ENCODE measurements at places on chromosomes 6 and 20.

DNA sequence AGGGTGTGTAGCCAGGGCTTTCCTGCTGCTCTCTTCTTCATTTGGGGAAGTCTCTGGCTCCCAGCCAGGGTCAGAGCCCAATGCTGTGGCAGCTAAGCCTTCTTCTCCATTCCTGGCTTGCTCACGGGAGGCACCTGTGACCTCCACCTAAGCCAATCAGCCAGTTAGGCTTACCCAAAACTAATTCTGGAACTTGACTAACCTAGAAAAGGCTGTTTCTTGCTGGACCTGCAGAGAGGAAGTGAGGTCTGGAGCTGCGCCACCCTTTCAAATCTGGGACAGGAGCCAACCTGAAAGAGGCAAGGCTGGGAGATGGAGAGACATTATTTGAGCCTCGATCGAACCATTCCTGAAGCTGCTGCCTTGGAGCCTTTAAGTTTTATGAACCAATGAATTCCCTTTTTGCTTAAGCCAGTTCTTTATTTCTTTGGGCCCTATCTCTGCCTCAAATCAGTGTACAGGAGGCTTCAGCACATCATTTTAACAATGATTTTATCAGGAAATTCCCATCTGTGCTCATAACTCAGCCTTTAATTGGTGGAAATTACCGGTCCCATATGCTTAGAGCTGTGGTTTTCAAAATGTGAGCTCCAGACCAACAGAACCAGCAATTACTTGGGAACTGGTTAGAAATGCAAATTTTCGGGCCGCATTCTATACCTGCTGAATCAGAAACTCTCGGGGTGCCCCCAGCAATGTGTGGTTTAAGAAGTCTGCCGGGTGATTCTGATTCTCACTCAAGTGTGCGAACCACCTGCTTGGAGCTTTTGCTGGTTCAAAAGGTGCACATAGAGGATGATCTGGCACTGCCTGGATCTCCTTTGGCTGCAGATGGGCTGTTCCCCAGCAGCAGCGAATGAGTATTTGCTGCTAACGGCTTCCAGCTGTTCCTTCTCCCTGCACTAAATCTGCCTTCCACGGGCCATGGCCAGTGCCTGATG lies 97.4 kb upstream of the RNF24 start:
- DNase-seq: no peak

- no peak for DNase-seq
Measured at GRCh38 chr6:157550114-157550989, 169.4 kb downstream of the ZDHHC14 start.

DNA sequence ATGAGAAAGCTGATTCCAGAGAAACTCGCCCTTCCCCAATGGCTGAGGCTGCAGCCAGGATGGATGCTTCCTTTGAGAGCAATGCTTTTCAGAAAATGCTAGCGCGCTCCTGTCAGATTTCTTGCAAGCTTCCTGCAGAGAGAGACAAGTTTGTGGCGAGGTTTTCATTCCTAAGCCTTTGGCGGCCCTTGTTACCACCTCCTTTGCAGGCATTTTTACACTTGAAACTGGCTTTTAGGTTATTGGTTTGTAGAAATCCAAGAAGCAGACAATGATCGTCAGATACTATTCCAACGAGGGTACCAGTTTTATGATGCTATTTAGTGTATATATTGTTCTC lies 1.1 kb downstream of the FNDC1 start:
- DNase-seq: no peak

GRCh38 chr6:13453771-13454251 lies 33.6 kb downstream of the GFOD1 start:
- DNase-seq: no peak

- no peak for DNase-seq
Measured at GRCh38 chr6:125354649-125355048, 52.9 kb upstream of the HDDC2 start.

DNA sequence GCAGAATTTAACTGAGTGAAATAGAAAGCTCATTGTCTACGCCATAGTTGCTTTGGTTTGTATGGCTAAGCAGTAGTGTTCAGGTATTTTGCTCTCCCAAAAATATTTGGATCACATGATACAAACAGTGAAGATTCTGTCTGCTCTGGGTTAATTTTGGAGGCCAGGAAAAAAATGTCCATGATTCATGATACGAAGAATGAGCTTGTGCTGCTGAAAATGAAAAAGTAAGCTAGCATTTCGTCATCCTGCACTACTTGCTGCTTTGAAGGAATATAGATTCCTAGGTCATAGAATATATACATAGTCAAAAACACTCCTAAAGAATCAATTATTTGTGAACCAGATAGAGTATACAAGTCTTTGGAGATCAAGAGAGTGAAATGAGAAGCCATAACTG lies 8.3 kb downstream of the WRNIP1 start:
- DNase-seq: no peak

- no peak for DNase-seq
Measured at GRCh38 chr6:46333481-46333880, 157.8 kb downstream of the RCAN2 start.

GRCh38 chr6:108942556-108943492 lies 94.6 kb downstream of the ARMC2 start:
- no peak for DNase-seq

- DNase-seq: no peak
Measured at GRCh38 chr20:36307412-36308325, 1.5 kb downstream of the DLGAP4 start.

GRCh38 chr6:91081452-91082067 lies 494.7 kb upstream of the MAP3K7 start:
- DNase-seq: no peak

GRCh38 chr6:6323352-6323751 lies 2.9 kb upstream of the F13A1 start:
- DNase-seq: no peak

DNA sequence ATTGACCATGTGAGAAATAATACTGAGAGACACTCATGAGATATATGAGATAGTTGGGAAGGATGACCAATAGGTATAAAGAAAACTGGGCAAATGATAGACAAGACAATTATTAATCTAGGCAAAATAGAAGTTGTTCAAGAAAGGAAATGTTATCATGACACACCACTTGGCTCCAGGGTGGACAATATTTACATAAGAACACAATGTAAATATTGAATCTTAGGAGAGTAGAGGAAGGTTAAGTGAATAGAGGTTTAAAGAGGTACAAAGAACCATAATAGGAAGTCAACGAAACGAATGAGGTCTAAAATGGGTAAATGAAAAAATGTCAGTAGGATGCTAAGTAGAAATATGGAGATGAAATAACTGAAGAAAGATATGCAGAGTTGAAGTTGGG lies 126.5 kb downstream of the MBOAT1 start:
- no peak for DNase-seq
